ENCODE measurements at places on chromosomes 6 and 20.

DNA sequence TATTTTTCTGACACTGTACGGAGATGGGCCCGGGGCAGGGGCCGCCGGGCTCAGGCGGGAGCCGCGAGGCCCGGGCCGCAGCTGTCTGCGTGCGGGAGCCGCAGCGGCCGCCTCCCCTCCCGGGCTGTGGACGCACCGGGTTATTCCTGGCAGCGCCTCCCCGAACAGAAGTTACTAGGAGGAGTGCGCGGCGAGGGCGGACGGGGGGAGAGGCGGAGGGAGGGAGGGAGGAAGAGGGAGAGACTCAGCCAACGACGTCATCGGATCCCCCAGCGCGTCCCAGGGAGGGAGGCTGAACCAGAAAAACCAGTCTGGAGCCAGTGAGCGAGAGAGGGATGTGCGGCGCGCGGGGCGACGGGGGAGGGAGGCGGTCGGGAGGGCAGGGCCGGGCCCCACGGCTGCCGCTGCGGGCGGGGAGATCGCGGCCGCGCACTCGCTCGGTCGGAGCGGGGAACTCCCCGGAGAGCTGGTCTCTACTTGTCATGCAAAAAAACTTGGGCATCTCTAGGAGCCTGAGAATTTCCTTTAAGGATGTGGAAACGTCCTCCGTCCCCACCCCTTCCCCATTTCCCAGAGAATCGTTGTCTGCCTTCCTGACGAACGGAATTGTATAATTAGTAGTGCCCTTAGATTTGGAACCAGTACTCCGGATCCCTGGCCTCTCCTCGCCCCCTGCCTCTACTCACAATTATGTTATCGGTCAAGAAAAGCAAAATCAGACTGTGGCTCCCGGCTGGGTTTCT lies 1.4 kb upstream of the HIVEP2 start:
- peak overlapping the region; percentile 84 for H3K4me3 ChIP-seq
- peaks cover 42% of the 10 kb centered on the region for H3K4me1 ChIP-seq
- DNase-seq: peak; percentile 96
- peak overlapping the region; percentile 98 for H3K27ac ChIP-seq

DNA sequence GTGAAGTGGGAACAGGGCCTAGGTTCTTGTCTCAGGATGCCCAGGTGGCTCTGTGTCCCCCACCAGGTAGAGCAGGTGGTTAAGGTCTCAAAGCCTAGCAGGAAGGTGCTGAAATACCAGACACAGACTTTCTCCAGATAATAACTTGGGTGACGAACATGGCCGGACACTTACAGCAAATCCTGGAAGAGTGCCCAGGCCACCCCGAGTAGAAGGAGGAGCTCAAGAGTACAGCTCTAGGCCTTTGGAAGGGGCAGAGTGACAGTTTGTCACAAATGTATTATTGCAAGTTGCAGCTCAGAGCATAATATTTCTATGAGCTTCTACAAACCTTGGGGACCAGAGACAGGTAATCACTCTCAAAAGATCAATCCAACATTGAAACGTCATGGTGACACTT lies 251.6 kb upstream of the SOX4 start:
- no peak overlapping the region for H3K27ac ChIP-seq
- no peak for DNase-seq
- H3K4me3 ChIP-seq: no peak overlapping the region
- no peaks in the 10 kb centered on the region for H3K4me1 ChIP-seq
- H3K27me3 ChIP-seq: peaks cover under 1% of the 10 kb centered on the region

GRCh38 chr20:61657721-61658377 lies 405.8 kb downstream of the CDH4 start:
- H3K4me1 ChIP-seq: no peaks in the 10 kb centered on the region
- no peak for DNase-seq
- H3K27ac ChIP-seq: no peak overlapping the region

GRCh38 chr6:153192943-153193885 lies 62.1 kb upstream of the RGS17 start:
- H3K36me3 ChIP-seq: no peaks in the 10 kb centered on the region
- no peaks in the 10 kb centered on the region for H3K4me1 ChIP-seq
- no peak overlapping the region for H3K4me3 ChIP-seq
- no peak overlapping the region for H3K27ac ChIP-seq
- no peaks in the 10 kb centered on the region for H3K27me3 ChIP-seq

GRCh38 chr6:32154514-32155161 lies 697 bp downstream of the PPT2 start:
- peaks cover 32% of the 10 kb centered on the region for H3K27me3 ChIP-seq
- peak; percentile 68 for DNase-seq
- peak overlapping the region; percentile 99 for H3K27ac ChIP-seq
- H3K4me1 ChIP-seq: peaks cover 33% of the 10 kb centered on the region
- peak overlapping the region; percentile 100 for H3K4me3 ChIP-seq

- DNase-seq: no peak
- H3K27ac ChIP-seq: no peak overlapping the region
- no peaks in the 10 kb centered on the region for H3K36me3 ChIP-seq
- no peaks in the 10 kb centered on the region for H3K27me3 ChIP-seq
- no peak overlapping the region for H3K4me3 ChIP-seq
Observed at GRCh38 chr6:50935442-50935841, 116.8 kb downstream of the TFAP2B start.

DNA sequence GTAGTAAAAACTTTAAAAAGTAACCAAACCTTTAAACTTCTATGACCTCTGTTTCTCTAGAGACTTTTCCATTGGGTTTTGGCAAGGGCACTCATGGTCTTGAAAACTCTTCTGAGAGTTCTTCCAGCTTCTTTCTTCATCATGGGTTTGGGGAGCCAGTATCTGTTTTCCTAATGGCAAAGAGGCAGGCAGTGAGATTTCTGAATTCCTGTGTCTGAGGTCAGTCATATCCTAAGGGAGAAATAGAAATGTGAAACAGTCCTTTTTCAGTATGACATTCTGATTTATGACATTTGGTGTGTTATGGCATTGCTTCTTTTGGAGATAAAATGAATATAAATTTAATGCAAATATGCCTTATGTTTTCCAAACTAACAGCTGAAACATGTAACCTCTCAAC lies 518.5 kb upstream of the MARCKS start:
- H3K27ac ChIP-seq: no peak overlapping the region
- no peaks in the 10 kb centered on the region for H3K27me3 ChIP-seq
- no peak for DNase-seq
- H3K4me3 ChIP-seq: no peak overlapping the region

GRCh38 chr6:35496841-35497570 lies at the start of gene TEAD3:
TSS of gene TEAD3 (minus strand) at chr6:35497079.
- H3K4me3 ChIP-seq: peak within 1 kb of the TSS; percentile 78
- H3K4me1 ChIP-seq: peaks cover 64% of the 10 kb centered on the region
- peaks cover 23% of the 10 kb centered on the region for H3K27me3 ChIP-seq
- DNase-seq: peak; percentile 89
- H3K27ac ChIP-seq: peak within 1 kb of the TSS; percentile 88

GRCh38 chr20:59042151-59042795 lies at the start of gene PRELID3B:
TSS of gene PRELID3B (minus strand) at chr20:59042786. CDS start at chr20:59042730, 56 bp downstream.
- H3K4me3 ChIP-seq: peak within 1 kb of the TSS; percentile 82
- peaks cover 16% of the 10 kb centered on the region for H3K27me3 ChIP-seq
- H3K4me1 ChIP-seq: peaks cover 20% of the 10 kb centered on the region

DNA sequence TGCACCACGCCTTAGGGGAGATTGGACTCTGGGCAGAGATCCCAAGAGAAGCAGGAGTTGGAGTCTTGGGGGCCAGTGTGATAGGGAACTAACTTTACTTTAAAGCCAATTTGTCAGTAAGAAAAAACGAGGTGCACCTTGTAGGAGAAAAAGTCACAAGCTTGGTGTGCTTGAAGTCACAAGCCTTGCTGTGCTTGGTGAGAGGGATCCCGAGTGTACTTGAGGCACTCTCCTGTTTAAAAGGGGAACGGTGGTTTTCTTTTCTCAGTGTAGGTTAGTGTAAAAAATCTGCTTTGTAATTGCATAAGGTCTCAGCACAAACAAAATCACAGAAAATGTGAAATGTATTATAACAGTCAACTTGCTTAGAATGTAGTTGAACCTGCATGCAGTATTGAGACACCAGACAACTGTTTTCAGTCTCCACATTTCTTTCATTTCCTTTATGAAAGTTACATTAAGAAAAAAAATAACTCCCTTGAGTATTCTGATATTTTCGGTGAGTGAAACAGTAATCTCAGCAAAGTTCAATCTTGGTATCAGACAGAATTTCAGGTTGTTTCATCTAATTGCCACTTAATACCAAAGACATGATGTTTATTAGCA lies 111.1 kb upstream of the DUSP22 start:
- no peak overlapping the region for H3K27ac ChIP-seq
- no peak overlapping the region for H3K4me3 ChIP-seq
- H3K27me3 ChIP-seq: peaks cover 7% of the 10 kb centered on the region
- no peaks in the 10 kb centered on the region for H3K4me1 ChIP-seq
- peaks cover 19% of the 10 kb centered on the region for H3K36me3 ChIP-seq

- no peak overlapping the region for H3K4me3 ChIP-seq
- H3K36me3 ChIP-seq: no peaks in the 10 kb centered on the region
- H3K27me3 ChIP-seq: no peaks in the 10 kb centered on the region
Observed at GRCh38 chr6:50778696-50779095, 40.0 kb upstream of the TFAP2B start.

DNA sequence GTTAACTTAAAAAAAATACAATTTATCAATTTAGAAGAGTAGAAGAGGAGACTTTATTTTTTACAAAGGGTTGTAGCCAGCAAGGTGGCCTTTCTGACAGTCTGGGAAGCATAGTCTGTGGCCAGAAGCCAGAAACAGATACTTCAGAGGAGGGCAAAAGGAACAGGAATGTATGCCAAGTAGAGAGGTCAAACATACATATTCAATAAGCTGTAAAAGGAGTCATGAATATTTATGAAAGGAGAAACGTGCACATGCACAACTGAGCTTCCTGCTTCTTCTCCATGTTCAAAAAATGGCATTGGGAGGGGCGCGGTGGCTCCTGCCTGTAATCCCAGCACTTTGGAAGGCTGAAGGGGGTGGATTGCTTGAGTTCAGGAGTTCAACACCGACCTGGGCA lies 43.9 kb upstream of the FAM184A start:
- H3K27ac ChIP-seq: no peak overlapping the region
- H3K36me3 ChIP-seq: no peaks in the 10 kb centered on the region
- H3K4me3 ChIP-seq: no peak overlapping the region
- H3K4me1 ChIP-seq: peaks cover 27% of the 10 kb centered on the region

GRCh38 chr6:132725471-132725870 lies 11.6 kb upstream of the VNN1 start:
- H3K27me3 ChIP-seq: no peaks in the 10 kb centered on the region
- no peak overlapping the region for H3K4me3 ChIP-seq
- H3K4me1 ChIP-seq: peaks cover 6% of the 10 kb centered on the region
- H3K36me3 ChIP-seq: no peaks in the 10 kb centered on the region
- H3K27ac ChIP-seq: no peak overlapping the region

GRCh38 chr6:128259730-128260685 lies 260.4 kb downstream of the PTPRK start:
- no peak overlapping the region for H3K27ac ChIP-seq
- H3K4me1 ChIP-seq: no peaks in the 10 kb centered on the region
- no peak for DNase-seq
- no peaks in the 10 kb centered on the region for H3K27me3 ChIP-seq
- peaks cover 9% of the 10 kb centered on the region for H3K36me3 ChIP-seq

GRCh38 chr6:134768931-134769330 lies 181.0 kb downstream of the ALDH8A1 start:
- H3K27me3 ChIP-seq: no peaks in the 10 kb centered on the region
- no peak overlapping the region for H3K27ac ChIP-seq
- H3K4me1 ChIP-seq: 0 out of 2 replicates have a peak, but pooled peaks cover 3% of the 10 kb centered on the region
- no peak for DNase-seq
- no peaks in the 10 kb centered on the region for H3K36me3 ChIP-seq
- no peak overlapping the region for H3K4me3 ChIP-seq
